ENCODE measurements at places on chromosomes 3 and 15.

DNA sequence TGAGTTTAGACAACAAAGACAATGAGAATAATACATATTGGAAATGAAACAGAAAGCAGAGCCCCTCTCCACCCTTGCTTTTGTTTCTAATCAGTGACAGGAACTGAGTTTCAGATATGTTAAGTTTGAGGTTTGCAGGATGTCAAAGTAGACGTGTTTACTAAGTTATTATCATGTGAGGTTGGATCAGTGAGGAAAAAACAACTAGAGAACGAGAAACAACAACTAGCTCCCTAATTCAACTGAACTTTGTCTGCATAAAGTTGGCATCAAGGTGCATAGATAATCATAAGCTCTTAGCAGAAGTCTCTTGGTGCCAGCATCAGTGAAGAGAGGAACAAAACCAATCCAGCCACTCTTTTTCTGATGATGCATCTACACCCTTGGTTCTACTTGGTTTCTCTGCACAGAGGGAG lies 491.1 kb upstream of the NR2F2 start:
- no peak for DNase-seq

GRCh38 chr15:89647191-89647851 lies 7.9 kb downstream of the KIF7 start:
- no peak for DNase-seq

DNA sequence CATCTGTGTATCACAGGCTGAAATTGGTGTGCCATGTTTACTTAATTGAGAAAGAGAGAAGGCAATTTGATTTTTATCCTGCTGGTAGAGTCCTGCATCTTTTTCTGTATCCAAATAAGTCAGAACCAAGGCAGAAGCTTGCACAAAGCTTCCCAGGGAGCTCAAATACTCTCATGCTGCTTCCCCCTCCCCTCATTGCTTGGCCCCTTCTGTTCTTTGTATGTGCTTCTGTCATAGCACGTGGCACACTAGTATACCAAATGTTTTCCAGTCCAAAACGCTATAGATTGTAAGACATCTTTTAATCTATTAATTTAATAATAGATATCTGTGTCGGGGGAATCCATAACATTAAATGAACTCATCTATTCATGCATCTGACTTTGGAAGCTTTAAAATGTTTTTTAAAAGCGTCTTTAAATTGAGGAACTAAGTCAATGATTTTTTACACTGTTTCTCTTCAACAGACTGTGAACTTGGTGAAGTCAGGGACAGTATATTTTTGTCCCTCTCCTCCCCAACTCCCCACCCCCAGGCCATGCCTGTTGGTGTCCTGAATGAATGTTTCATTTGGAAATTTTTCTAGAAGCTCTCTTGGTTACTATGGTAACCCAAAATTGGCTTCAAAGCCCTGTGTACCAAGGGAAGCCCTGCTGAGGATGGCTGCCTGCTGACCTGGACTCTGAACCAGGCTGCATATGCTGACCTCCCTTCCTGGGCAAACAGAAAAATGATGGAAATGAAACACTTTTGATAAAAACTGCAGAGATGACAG lies 26.2 kb upstream of the SLC35G2 start:
- DNase-seq = no peak

DNA sequence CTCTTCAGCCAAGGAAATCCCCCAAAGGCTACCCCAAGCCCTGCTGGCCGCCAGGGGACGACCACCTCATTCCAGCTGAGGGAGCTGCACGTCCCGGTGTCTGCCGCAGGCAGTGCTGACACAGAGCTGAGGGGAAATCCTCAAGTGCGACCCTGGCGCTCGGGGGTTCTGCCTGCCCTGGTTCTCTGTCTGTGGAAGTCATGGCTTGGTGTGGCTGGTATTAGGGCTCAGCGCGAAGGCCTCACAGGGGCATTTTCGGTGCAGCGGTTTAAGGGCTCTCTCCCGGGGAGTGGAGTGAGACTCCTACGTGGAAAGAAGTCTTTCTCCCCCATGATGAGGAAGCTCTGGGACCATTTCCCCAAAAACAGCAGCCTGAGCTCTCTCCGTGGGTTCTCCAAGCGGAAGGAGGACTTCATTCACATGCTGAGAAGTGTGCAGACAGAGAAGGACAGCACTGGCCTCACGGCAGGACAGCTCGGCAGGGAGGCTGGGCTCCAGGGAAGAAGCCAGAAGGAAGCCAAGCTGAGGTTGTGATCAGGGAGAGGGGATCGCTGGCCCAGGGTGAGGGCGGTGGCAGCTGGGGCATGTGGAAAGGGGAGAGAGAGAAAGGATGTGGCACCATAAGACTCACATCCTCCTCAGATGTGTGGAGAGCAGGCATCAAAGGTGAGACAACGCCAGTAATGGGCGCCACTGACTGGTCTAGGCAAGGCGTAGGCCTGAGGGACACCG lies 48.6 kb downstream of the KLF15 start:
- no peak for DNase-seq

GRCh38 chr15:71121442-71121841 lies 6.2 kb downstream of the THSD4 start:
- no peak for DNase-seq

- DNase-seq = no peak
Observed at GRCh38 chr3:190294030-190294429, 28.2 kb downstream of the CLDN1 start.
